ENCODE measurements at places on chromosomes 2 and 18.
A peak's percentile ranks its signal among the peaks of the same experiment; 100 is the strongest.

DNA sequence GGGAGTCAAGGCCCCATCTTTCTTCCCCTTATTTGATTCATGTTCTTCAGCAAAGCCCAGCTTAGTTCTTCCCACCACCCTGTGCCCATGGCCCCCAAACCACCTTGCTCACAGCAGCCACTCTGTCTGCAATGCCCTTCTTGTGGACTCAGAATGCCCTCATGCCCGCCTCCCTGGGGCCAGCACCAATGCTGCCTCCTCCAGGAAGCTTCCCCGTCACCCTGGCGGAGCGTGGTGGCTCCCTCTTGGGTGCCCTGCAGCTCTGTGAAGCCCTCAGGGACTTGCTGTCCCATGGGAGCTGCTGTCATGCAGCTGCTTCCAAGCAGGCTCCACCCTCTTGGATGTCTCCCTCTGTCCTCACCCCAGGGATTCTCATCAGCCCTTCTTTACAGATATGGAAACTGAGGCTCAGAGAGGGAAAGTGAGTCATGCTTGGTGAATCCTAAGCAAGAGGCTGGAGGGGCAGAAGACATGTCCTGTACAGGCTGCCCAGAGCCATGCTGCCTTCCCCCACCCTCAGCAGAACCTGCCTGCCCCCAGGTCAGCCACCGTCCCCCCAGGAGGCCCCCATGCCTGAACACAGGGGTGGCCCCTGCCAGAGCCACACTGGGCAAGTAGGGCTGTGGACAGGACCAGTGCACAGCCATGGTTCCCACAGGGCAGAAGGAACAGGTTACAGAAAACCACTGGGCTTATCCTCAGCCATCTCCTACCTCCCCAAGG, 11.8 kb upstream of the DUSP2 start:
- peak; percentile 47 for DNase-seq

DNA sequence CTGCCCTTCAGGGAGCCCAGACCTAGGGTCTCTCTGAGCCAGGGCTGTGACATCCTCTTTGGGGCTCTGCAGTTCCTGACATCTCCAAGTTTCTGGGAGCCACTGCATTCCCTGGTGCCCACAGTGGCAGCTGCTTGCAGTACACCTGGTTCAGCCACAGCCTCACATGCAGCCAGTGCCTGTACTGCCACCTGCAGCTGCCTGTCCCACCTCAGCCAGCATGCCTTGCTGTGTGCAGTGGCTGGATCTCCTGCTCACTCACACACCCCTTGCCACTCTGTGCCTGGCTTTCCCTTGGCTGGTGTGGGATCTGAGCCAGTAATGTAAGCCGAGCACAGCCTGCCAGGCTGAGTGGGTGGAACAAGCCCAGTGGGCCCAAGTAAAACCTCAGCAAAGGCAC, 1288.7 kb downstream of the CNTNAP5 start:
- DNase-seq = no peak

- no peak for DNase-seq
Observed at GRCh38 chr18:28095041-28095440, 81.9 kb downstream of the CDH2 start.

DNA sequence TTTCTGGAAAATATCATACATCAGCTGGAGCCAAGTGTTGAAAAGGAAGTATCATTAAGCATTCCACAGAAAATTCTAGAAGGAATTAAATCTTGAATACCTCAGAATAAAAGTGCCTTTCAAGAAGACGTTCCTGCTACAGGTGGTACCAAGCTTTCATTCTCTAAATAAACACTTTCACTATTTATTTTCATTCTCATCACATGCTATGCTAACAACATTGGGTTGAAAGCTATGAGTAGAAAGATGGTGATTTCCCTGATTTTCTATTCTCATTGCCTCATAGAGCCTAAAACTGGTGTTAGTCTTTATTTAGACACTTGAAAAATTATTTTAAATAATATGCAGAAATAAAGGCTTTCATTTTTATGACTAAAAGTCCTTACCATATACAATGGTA, 324.7 kb downstream of the LRP1B start:
- DNase-seq = no peak

GRCh38 chr2:1642066-1642861, 102.1 kb downstream of the PXDN start:
- DNase-seq = no peak

GRCh38 chr2:112486895-112487294, 4.9 kb downstream of the TTL start:
- no peak for DNase-seq

DNA sequence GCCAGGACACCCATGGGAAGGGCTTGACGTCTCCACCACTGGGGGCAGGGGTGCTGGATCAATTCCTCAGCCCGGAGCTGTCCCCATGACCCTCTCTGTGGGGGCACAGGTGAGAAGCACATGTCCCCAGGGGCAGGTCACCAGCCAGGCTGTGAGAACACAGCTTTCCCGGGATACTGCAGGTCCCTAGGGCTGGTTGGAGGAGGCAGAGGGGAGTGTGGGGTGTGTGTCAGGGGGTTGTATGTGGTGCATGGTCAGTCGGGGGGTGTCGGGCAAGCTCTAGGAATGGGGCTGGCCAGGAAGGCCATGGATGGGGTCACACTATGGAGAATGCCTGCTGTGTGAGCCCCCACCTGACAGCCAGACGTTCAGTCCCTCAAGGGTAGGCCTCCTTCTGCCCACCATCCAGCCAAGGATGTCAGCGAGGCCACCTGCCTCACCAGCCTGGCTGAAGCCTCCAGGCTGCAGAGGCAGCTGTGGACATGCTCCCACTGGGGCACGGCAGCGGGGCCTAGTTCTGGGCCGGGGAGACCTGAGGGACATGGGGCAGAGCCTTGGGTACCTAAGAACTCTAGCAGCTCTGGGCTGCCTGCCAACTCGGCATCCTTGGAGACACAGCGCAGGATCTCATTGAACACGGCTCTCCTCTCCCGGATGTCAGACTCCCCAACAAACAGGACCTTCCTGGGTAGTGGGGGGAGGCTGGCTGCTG, 10.3 kb downstream of the HS1BP3 start:
- no peak for DNase-seq
